ENCODE measurements at places on chromosomes 11 and 22.

- DNase-seq = no peak
Observed at GRCh38 chr22:40366068-40366467, 4.3 kb upstream of the SGSM3 start.

DNA sequence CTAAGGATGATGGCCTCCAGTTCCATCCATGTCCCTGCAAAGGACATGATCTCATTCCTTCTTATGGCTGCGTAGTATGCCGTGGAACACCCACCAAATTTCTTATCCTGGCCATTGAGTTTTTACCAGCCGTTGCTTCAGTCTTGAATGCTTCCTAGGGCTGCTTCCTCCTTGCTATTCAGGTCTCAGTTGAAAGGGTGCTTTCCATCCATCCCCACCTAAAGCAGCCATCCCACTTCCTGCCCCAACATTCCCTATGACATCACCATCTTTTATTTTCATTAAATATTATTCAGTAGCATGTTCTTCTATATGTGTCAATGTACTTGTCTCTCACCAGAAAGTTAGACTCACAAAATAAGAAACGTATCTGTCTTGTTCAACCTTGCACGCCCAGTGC, 40.7 kb upstream of the SLN start:
- DNase-seq = no peak

DNA sequence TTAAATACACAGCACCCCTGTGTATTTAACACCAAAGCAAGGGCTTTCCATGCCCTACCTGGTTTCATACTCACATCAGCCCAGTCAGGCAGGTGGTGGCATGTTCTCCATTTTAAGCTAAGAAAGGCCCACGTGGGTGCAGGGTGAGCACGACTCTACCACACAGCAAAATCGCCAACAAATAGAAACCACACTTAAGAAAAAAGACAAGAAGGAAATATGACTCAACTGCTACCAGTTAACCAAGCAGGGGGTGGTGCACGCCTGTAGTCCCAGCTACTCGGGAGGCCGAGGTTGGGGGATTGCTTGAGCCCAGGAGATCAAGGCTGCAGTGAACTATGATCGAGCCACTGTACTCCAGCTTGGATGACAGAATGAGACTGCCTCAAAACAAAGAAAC, 35.2 kb upstream of the TFIP11 start:
- DNase-seq = no peak

DNA sequence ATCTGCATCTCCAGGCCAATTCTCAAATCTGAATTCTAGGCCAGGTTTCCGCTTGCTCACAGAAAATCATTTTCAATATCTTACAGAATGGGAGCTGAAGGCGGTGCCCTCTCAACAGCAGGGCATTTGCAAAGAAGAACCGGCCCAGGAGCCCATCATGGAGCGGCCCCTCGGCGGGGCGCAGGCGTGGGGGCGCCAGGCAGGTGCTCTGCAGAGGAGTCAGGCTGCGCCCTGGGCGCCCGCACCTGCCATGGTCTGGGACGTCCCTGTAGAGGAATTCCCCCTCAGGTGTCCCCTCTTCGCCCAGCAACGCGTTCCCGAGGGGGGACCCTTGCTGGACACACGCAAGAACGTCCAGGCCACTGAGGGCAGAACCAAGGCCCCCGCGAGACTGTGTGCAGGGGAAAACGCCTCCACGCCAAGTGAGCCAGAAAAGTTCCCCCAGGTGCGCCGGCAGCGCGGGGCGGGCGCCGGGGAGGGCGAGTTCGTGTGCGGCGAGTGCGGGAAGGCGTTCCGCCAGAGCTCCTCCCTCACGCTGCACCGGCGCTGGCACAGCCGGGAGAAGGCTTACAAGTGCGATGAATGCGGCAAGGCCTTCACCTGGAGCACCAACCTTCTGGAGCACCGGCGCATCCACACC, 11.5 kb downstream of the ZNF74 start:
- DNase-seq = no peak

DNA sequence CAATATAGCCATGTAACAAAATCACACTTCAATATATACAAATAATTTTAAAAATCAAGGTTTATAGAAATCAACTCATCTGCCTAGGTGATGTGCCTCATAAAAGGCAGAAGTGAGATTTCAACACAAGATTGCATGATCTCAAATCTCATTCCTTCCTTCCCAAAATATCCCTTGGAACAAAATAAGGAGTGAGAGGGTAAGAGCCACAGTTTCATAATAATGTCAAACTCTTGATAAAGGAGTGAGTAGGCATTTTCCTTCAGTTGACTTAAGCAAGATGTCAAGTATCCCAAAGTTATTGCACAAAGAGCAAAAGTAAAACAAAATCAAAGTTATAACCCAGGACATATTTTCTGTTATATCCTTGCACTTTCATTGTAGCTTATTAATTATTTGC, 81.3 kb downstream of the C22orf31 start:
- no peak for DNase-seq

DNA sequence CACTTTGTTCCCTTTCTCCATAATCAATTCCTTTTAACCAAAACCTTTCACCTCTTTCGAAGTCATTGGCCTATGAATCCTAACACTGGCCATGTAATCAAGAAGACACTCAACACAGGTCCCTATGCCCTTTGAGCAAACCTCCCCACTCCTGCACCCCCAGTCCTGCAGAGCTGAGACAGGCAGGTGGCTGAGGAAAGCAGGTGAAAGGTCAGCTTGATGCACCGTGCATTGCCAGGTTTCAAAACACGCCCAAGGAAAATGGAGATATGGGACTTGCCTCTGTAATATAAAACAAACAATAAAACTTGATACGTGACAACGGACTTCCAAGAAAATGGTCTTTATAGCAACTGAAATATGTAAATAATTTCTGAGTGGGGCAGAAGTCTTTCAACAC, 10.6 kb downstream of the CPT1A start:
- DNase-seq = no peak

DNA sequence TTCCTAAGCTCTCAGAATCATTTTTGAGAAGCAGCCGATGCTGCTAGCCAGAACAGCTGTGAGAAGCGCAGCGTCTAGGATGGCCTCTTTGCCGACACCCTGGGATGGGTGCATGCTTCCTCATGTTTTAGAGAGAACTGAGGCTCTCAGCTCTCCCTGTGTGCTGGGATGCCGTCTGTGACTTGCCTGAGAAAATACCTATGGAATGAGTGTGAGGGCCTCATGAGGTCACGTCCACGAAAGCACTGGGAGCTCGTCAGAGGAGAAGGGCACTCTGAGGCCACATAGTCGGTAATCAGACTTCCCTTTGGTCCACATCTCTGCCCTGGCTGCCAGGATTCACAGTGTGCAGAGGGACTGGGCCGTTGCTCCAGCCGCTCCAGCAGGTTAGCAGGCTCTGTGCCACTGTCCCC, 54.7 kb downstream of the MICAL3 start:
- peak; percentile 86 for DNase-seq

DNA sequence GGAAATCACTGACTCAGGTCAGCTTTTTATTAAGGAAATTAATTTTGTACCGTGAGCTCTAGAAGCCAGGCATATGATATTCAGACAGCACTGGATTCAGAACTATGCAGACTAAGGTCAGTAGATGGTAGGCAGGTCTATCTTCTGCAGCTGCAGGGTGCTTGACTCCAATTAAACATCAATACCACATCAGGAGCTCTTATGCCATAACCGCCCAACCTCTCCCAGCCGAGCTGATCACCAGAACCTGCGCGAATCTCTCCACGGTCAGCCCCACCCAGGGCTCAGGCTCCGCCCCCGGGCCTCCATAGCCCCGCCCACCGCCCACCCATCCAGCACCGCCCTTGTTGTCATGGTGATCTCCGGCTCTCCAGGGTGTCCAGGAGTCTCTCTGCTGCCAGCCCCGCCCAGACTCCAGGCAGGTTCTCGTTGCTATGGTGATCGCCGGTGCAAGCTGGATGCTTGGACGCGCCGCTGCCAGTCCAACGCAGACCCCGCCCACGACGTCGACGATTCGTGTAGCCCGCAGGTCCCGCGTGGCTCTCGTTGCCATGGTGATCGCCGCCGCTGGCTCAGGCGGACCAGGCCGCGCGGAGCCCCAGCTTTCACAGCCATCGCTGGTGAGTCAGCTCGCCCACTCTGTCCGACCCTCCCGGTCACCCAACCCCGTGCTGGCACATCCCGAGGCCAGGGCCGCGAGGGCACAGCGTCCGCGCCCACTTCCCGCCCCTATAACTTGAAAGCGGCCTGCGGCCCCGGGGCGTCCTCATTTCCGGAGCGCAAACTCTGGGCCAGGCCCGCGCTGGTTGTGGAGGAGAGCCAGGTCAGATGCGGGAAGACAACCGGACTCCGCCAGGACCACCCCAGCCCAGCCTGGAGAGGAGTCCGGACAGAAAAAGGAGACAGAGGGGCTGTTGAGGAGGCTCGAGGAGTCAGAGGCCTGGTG, at the start of gene RAB36:
TSS of gene RAB36 (plus strand) at position 546 of the 946 bp plus-strand sequence. CDS start 1,140 bp downstream, outside the sequence.
- DNase-seq = peak; percentile 99

- no peak for DNase-seq
Observed at GRCh38 chr11:38721586-38722315, 2123.7 kb upstream of the RAG2 start.

- DNase-seq = no peak
Observed at GRCh38 chr11:34508524-34508923, 5.1 kb downstream of the ELF5 start.

DNA sequence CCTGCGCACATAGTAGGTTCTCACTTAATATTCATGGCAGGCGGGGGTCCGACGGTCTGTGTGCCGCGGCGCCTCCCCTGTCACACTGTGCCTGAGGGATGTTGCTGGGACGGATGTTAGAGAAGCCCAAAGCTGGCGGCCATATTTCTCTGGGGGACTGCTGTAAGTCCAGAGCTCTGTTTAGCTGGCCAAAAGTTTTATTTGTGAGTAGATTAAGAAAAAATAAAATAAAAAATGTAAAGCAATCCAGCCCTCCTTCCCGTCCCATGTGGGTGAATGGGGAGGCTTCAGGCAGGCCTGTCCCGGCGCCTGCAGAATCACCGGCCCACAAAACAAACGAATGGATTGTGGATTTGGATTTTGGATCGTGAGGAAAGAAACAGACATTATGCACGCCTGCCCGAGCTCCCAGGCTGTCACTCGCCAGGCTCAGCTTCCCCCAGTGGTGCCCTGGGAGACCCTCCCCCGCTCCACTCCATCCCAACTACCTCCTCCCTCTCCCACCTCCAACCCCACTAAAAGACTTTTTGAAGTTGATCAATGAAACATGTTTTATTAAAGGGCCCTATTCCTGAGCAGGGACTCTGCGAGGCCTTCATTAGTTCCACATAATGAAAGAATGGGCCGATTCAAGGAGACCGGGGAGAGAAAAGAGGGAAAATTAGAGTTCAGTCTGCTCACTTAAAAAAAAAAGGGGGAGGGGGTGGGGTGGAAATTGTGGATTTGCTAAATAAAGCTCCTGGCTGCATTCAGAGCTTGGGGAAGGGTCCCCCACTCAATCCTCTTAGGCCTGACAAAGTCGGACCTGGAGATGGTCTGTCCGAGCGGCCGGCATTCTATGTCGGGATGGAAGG, 20.4 kb upstream of the SCUBE1 start:
- DNase-seq = no peak

DNA sequence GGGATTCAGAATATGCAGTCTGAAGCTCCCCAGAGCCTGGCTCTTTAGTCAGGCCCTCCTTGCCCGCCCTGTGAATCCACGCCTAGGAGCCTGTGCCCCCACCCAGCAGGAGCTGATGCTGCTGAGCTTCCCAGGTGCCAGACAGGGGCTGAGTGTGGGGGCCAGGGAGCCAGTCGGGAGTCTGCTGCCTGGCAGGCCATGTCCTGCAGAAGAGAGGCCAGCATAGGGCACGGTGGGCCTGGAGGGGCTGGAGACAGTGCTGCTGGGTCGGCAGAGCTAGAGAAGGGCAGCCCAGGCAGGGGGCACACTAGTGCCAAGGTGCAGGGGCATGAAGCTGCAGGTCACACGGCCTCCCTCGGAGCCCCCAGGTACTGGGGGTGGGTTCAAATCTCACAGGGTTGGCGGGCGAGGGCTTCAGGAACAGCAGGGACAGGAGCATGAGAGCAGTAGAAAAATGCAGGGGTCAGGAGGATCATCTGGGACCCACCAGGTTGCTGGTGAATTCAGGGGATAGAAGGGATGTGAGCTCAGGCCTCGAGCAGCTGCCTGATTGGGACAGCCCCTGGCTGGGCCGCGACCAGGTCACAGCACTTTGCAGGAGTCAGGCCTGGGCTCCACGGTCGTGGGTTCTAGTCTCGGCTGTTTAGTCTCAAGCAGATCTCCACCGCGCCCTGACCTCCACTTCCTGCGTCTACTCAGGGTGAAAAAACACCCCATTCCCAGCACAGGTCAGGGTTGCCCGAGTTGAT, 4.1 kb upstream of the SEPTIN5 start:
- DNase-seq = no peak

GRCh38 chr11:20137637-20138036, 22.6 kb downstream of the DBX1 start:
- no peak for DNase-seq

- DNase-seq = no peak
Observed at GRCh38 chr11:46836431-46836830, 9.6 kb downstream of the CKAP5 start.

GRCh38 chr22:48071828-48072227, 1309.4 kb downstream of the TBC1D22A start:
- DNase-seq = no peak

DNA sequence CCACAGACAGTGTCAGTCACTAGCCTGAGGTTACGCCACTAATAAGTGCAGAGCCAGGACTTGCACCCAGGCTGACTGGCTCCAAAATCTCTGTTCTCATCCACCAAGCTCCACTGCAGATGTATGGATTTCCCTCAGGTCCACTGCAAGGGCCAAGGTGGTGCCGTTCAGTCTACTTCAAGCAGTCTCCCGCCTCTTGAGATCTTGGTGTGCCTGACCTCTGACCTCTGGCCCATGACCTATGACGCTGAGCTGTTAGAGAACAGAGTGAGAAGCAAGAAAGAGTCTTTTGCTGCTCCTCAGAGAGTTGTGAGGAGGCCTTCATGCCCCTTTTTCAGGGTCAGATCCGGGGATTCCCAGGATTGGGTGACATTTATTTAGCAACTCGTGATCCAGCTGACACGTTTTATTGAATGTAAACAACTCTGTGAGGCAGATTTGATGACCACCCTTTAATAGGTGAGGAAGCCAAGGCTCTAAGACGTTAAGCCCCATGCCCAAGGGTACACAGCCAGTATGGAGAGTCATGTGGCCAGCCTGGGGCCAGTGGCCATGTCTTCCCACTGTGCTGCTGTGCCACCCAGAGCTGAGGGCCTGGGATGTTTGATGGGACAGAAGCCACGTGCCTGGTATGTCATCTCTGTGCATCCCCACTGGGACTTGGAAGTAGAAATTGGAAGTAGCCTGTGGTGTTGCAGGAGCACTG, 25.2 kb downstream of the DCPS start:
- DNase-seq = no peak

Measured in AG08395 (cell line).